ENCODE measurements at places on chromosomes 7 and 10.
A peak's percentile ranks its signal among the peaks of the same experiment; 100 is the strongest.

DNA sequence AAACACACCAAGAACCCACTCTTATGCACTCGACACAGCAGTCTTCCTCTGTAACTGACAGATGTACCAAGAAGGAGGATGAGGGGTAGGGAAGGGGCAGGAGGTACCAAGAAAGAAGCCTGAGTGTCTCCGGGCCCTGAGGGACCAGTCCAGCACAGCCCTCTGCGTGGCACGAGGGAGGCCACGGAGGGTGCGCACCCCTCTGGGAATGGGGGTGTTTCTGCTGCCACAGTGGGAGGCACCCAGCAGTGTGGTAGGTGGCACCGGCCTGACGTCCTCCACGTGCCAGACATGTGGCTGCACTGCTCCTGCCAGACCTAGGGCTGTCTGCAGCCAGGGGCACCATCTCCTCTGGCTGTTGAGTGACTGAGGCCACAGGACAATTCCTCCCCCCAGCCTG lies 154.3 kb downstream of the ZMYND11 start:
- DNase-seq = no peak

DNA sequence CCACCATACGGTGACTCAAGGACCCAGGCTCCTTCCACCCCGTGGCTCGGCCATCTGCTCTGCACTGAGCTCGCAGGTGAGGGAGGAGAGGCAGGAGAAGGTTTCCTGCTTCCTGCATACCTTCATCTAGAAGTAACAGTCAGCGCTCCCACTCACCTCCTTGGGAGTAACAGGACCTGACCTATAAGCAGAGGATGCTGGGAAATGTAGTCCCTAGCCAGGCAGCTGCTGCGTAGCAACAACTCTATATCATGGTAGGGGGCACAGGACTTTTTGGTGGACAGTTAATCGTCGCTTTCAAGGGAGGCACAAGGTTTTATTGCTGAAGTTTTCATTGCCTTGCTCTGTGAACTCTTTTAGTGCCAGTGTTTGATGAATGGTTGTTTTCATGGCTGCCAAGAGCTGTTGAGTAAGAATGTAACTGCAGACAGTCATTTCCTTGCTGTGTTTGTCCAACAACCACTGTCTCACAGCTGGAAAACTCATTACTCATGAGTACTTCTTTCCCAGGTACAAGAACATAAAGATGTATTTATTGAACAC lies 10.2 kb upstream of the ZFYVE27 start:
- no peak for DNase-seq

DNA sequence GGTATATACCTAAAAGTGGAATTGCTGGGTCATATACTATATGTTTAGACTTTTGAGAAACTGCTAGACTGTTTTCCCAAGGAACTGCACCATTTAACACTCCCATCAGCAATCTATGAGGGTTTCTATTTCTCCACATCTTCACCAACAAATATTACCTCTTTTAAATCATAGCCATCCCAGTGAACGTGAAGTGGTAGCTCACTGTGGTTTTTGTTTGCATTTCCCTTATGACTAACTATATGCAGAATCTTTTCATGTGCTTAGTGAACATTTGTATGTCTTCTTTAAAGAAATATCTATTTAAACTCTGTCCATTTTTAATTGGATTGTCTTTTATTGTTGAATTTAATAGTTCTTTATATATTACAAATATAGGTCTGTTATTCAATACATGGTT lies 115.8 kb upstream of the SEC61G start:
- DNase-seq = no peak

DNA sequence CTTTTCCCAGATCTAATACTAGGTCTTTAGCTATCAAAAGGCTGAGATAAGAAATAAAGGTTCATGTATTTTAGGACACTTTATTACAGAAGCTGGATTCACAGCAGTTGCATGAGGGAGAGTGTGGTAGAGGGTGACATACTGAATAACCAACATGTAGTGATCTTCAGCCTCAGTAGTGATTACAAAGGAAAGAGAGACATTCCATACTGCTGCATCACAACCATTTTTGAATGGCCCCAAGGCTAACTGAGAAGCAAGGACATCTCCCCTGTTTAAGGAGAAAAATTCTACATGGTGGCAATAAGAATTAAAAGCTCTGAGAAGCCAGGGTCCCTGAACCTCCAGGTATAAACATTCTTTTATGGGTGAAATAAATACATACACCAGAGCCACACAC lies 35.3 kb downstream of the COG5 start:
- no peak for DNase-seq

DNA sequence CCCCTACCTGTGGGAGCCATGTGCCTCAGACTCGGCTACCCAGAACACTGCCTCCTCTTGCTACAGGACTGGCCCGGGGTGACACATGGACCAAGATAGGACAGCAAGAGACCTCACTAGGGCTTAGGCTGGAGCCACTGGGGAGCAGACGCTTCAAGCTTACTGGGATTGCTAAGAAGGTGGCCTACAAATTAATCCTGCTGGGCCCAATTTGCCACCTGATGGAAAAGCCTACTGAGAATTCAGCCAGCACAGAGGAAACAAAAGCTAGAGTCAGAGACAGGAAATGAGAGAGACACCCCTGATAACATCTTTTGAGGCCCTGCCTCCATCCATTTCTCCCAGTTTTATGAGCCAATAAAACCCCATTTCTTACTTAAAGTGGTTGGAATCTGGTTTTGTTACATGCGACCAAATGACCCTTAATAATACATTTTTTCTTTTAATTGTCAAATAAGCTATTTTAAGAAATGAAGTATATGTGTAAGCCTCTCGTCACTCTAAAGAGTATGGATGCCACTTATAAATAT lies 282.1 kb downstream of the CXCL12 start:
- DNase-seq = no peak

DNA sequence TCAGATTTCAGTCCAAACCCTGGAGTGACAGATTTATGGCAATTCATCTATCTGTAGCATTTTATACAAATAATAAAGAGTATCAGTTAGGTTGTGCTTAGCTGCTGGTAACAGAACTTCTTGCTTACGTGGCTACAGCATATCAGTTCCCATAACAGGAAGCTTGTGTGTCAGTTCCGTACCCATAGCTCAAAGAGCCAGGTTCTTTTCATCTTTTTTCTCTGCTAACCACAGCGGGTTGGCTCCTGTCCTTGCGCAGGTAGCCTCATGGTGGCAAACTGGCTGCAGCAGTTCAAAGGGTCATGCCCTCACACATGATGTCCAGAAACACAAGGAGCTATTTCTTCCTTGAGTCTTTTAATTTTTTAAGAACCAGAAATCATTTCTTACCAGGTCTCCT lies 1041.8 kb downstream of the GATA3 start:
- peak; percentile 41 for DNase-seq

DNA sequence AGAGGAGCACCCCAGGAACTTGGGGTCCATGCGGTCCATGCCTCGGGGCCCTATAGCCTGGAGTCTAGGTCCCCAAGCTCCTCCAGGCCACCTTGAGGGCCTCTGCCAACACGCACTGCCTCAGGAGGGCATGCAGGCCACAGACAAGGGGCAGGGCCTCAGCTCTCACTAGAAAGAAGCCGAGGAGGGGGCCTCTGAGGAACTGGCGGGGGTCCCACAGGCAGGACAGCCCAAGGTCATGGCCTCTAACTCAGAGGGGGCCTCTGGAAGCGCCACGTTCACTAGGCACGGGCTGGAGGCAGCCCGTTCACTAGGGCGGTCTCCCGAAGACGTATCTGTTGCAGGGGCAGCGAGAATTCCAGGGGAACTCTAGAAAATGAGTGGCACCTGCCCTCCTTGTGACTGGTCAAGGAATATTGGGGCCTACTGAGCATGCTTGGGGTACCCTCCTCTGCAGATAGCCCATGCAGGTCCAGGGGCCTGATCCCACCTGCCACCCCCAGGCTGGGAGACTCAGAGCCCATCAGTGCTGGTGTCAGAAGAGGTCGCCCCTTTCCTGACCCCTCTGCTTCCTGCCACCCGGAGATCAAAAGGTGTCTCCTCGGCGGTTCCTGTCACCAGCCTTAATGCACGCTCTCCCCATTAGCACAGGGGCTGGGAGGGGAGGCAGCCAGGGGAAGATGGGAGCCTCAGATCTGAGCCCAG lies 86.7 kb upstream of the RET start:
- DNase-seq = no peak

DNA sequence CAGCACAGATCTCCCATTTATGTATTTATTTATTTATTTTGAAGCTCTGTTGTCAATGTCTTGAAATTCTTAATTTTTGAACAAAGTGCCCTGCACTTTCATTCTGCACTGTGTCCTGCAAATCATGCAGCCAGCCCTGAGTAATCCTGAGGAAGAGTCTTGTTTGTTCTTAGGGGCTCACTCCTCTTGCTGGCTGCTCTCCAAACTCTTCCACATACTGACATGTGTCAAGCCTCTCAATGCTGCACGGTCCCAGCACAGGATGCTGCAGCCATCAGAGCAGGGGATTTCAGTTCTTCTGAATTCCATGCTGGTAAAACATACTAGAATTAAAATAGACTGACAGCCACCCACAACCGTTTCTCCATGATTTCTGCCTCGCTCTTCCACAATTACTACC lies 207.2 kb downstream of the PARD3 start:
- DNase-seq = no peak

DNA sequence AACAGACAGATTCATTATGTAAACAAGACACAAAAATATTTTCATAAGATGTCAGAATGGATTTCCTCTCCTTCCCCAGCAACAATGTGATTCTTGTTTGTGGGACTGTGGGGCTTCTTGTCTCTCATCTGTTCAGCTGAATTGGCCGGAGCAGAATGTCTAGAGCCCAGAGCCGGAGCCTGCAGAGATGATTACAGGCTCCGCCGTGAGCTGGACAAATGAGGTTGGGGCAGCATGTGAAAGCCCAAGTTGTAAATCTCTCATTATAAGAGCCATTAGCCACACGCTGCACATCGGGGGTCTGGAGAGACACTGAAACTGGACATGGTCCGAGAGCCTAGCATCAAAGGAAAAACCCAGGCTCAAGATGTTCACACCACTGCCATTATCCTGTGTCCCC lies 137.0 kb upstream of the ADAM12 start:
- DNase-seq = no peak

- DNase-seq = no peak
Observed at GRCh38 chr7:91355695-91356435, 91.6 kb downstream of the FZD1 start.

DNA sequence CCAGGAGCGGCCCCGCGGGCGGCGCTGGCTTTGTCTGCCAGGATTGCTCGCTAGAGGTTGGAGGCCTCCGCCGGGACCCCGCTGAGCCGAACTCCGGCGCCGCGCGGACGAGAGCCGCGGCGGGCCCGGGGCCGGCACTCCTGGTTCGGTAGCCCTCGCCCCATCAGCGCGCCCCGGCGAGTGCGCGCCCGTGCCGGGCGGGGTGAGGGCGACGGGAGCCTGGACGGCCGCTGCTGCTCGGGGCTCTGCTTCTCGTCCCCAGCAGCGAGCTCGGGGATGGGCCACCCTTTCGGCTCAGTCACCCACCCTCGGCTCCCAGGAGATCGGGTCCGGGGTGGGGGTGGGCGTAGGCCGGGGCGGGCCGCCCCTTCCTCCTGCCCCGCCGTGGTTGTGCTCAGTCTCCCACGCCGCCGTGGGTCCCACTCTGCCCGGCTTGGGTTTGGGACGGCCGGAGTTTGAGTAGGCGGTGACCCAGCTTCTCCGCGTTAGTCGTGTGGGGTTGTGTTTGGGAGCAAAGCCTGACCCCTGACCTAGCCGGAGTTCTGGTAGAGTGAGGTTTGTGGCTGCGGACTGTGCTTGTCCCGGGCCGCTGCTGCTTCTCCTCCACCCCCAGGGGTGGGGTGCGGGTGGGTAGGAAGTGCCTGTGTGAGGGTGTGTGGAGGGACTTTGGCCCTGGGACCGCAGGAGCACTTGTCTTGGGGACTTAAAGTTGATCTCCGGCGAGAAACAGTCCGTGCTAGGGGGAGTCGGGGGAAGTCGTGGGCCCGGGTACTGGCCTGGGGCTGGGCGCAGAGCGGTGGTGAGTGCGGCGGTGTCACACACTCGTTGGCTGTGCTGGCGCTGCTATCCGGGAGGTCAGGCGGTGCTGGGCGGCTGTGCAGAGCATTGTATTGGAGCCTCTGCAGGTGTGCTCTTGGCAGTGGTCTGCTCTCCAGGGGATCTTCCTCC lies 677 bp downstream of the TSPAN14 start:
- DNase-seq = peak; percentile 43

GRCh38 chr7:127751062-127751461 lies 99.1 kb downstream of the SND1 start:
- no peak for DNase-seq

DNA sequence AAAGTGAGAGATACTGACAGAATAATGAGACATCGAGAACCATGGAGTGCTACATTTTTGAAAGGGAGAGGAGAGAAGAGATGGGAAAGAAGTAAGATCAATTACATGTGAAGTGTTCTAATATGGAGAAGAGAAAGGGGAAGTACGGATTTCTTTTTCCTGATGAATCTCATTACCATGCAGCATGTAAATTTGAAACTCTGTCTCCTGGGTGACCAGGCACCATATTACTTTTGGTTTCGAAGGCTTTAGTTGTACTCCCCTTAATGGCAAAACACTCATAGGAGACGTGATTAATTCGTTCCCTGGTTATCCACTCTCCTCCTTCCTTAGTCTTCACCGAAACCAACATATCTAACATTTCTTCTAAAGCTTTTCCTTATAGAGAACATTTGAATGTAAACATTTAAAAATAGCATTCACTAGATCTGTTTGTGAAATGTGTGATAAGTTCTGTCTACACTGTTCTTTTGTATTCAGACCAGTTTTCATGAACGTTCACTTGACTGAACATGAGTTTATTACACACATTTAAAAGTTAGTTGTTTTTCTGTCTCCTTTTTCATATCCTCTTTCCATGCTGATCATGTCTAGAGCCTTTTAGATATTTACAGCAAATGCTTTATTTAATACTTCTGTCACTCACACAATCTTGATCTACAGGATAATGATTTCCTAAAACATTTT lies 80.2 kb upstream of the MSRB2 start:
- no peak for DNase-seq

DNA sequence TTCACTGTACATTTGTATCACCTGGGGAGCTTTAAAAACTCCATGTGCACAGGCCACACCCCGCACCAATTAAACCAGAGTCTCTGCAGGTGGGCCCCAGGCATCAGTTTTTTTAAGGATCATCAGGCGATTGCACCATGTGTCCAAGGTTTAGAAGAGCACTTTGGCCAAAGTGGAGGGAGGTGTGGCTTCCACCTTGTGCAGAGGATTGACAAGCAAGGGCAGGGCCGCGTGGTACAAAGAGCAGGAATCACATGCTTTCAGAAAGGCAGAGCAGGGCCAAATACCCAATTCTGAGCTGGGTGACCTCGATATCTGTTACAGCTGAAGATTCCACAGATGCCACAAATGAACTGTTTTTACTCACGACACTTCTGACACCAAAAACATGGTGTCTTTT lies 52.4 kb downstream of the NOC3L start:
- no peak for DNase-seq

- DNase-seq = no peak
Observed at GRCh38 chr7:155991470-155991869, 179.2 kb upstream of the SHH start.

GRCh38 chr7:94396037-94396431 lies 1.3 kb downstream of the COL1A2 start:
- DNase-seq = no peak
